ENCODE measurements at places on chromosomes 11 and 22.

- no peaks in the 10 kb centered on the region for H3K36me3 ChIP-seq
- peaks cover 17% of the 10 kb centered on the region for H3K27me3 ChIP-seq
- no peak overlapping the region for H3K27ac ChIP-seq
- no peak for DNase-seq
- H3K4me3 ChIP-seq = no peak overlapping the region
Measured at GRCh38 chr22:22201185-22201929, 43.2 kb upstream of the VPREB1 start.

DNA sequence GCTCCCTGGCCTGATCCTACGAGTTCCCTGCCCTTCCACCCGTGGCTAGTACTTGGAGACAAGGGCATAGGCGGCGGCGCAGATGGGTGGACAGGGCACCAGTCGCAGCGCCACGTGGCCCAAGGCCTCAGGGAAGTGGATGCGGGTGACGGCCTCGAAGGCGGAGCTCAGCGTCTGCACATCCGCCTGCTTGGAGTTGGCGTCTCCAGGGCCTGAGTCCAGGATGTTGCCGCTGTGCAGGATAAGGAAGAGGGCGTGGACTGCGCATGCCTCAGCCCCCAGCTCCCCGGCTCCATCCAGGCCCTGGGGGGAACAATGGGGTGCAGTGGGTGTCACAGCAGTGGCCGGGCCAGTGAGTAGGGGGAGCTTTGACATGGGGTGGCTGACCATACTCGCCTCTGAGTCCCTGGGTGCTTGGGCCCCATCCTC lies 6.6 kb downstream of the PITPNM1 start:
- no peaks in the 10 kb centered on the region for H3K27me3 ChIP-seq
- H3K4me1 ChIP-seq = peaks cover 16% of the 10 kb centered on the region
- no peak overlapping the region for H3K4me3 ChIP-seq
- DNase-seq = no peak
- peaks cover 52% of the 10 kb centered on the region for H3K36me3 ChIP-seq

GRCh38 chr11:91086028-91086427 lies 863.2 kb upstream of the CHORDC1 start:
- H3K4me3 ChIP-seq = no peak overlapping the region
- H3K4me1 ChIP-seq = no peaks in the 10 kb centered on the region
- no peak for DNase-seq
- no peaks in the 10 kb centered on the region for H3K27me3 ChIP-seq
- no peak overlapping the region for H3K27ac ChIP-seq
- no peaks in the 10 kb centered on the region for H3K36me3 ChIP-seq

- H3K27me3 ChIP-seq = peaks cover 25% of the 10 kb centered on the region
Measured at GRCh38 chr11:12835286-12835685, 161.1 kb downstream of the TEAD1 start.

GRCh38 chr11:62477927-62478326 lies 59.1 kb downstream of the SCGB1A1 start:
- peaks cover 2% of the 10 kb centered on the region for H3K27me3 ChIP-seq
- H3K27ac ChIP-seq = no peak overlapping the region
- DNase-seq = no peak
- H3K4me1 ChIP-seq = no peaks in the 10 kb centered on the region
- no peaks in the 10 kb centered on the region for H3K36me3 ChIP-seq

DNA sequence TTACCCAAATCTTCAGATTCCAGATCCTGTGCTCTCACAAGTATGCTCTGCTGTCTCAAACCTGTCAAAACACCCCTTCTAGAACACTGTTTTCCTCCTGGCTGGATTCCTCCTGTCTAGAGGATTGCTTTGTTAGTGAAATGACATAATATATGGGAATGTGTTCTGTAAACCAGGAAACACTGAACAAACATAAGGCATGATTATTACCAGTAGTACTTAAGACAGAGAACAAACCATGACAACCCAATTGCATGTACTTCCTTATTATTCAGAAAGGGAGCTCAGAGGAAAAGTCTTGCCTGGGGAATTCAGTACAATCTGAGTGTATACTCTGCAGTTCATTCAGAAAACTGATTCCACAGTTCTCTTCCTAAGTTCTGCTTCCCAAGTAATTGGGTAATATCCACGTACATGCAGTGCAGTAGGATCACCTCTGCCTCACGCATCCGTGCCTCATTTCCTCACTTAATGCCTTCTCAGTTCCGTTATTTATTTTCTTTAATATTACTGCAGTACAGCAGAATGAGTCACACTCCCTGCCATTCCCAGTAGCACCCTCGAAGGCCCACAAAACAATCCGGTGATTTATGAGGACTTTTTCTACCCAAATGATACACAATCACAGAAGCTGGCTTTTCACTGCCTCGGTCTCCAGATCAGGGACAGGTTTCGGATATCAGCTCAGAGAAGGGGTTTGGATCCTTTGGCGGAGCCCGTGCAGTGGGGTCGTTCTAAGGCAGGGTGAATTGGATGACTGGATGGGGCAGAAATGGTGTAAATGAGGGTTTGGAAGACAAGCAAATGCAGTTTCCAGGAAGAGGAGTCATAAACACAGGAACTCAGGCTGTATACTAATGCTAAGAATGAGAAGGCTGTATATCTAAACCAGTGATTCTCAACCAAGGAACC lies 896.9 kb downstream of the KCNA4 start:
- H3K27ac ChIP-seq = no peak overlapping the region
- no peak for DNase-seq
- no peaks in the 10 kb centered on the region for H3K36me3 ChIP-seq
- H3K4me1 ChIP-seq = no peaks in the 10 kb centered on the region

- H3K27ac ChIP-seq = peak overlapping the region; percentile 98
- no peak for DNase-seq
- no peaks in the 10 kb centered on the region for H3K36me3 ChIP-seq
- peaks cover 2% of the 10 kb centered on the region for H3K27me3 ChIP-seq
- H3K4me3 ChIP-seq = peak overlapping the region; percentile 73
Measured at GRCh38 chr22:46749682-46750529, 11.9 kb upstream of the CERK start.

GRCh38 chr11:3969613-3970012 lies 114.1 kb downstream of the STIM1 start:
- H3K27me3 ChIP-seq = no peaks in the 10 kb centered on the region
- peak overlapping the region; percentile 88 for H3K27ac ChIP-seq
- peaks cover 54% of the 10 kb centered on the region for H3K36me3 ChIP-seq
- DNase-seq = peak; percentile 64

Data from activated CD8-positive, alpha-beta T cell treated with anti-CD3 and anti-CD28 coated beads, Interleukin-2, amount 10 ng/mL, durations not matched to agents 7 days and 5 days (primary cell).